ENCODE measurements at places on chromosomes 11 and 22.

DNA sequence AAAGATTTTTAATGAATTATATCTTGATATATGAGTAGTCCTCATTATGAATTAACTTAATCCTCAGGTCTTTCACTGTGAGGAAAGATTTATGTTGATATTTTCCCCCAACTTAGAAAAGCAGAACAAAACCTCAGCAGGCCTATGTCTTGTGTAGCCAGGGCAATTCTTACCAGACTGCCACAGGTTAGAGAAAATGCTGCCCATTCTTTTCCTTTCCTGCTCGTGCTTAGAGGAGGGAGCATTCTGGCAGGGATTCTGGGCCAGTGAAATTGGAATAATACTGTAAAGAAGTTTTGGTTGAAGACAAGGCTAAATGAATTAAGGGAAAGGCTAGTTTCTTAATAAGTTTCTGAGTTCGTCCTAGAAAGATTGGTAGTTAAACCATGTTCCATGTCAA, 56.6 kb downstream of the ZNRF3 start:
- DNase-seq: no peak

DNA sequence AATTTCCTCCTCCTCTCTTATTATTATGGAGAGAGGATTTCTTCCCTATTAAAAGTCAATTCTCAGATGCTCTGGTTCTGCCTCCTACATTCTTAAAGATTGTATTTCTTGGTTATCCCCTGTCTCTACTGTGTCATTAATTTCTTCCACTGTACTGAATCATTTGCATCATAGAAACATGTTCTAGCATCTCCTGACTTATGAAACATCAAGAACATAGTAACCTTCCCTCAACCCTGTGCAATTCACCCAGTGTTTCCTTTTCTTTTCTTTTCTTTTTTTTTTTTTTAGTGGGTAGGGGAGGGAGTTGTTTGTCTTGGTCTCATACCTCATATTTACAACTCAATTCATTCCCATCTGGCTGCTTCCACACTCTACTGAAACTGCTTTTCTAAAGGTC, 288.0 kb upstream of the PLET1 start:
- DNase-seq: no peak

DNA sequence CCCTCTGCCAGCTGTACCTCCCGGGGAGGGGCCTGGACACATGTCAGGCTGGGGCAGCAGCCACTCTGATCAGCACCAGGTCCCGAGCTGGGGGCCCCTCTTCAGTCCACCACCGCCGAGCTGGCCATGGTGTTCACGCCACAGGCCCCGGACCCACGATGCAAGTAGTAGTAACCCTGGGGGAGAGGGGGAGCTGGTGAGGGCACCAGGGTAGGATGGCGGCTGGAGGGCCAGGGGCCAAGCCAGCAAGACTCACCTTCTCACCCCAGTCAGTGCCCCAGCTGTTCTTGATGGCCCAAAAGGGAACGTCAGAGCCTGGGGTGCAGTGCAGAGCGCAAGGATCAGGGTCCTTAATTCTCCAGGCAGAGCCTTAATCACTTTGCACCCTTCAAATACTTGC, 4.6 kb downstream of the CTSF start:
- no peak for DNase-seq

GRCh38 chr22:43862074-43862881, at the start of gene SULT4A1:
TSS of gene SULT4A1 (minus strand) at chr22:43862513. CDS start at chr22:43862382, 131 bp downstream.
- DNase-seq: peak; percentile 17

GRCh38 chr11:72297828-72298227, 53.9 kb upstream of the PHOX2A start:
- DNase-seq: no peak

DNA sequence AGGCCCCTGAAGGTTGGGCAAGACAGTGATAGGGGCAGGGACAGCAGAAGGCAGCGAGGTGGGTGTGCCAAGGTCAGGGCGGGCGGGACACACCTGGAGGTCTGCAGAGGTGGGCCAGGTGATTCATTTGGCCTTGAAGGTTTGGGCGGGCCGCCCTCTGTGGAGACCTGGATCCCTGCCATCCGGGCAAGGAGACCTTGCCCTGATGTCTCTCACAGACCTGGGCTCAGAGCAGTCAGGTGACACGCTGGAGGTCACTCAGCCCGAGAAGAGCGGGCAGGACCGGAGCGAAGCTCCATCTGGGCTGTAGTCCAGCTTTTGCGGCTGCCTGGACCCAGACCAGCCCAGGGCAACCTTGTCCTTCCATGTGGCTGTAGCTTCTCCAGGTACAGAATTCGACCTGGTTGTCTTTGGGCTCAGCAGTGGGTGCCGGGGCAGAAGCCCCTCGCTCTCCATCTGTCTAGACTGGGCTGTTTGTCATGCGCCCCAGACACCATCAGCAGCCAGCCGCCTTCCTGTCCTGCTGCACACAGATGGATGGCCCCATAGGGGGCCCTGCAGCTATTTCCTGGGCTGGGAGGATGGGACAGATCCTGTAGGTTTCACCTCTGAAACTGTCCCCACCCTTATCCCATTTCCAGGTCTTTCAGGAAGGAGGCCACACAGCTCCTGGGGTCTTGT, 3.1 kb downstream of the MRGPRG start:
- no peak for DNase-seq

DNA sequence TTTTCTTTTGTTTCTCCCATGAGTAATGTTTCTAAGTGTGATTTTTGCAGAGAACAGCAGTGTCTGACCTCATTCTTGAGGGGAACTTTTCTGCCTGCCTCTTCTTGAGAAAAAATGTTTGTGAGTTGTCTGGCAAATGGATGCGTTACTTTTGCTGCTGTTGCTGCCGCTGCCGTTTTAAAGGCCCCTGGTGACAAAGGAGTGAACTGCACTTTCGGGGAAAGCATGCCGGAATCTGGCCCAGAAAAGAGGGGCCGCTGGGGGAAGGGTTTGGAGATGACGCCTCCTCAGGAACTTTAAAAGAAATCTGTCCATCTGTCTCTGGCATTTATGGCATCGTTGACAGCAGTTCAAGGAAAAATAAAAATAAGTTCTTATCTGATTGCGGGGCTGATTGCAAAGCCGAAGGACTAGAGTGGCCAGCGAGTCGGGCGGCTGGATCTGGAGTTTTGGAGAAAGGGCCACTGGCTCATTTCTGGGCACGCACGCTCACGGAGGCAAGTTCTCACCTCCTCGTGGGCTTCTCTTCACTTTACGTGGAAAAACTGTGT, 16.5 kb downstream of the ZBTB16 start:
- DNase-seq: peak; percentile 73

DNA sequence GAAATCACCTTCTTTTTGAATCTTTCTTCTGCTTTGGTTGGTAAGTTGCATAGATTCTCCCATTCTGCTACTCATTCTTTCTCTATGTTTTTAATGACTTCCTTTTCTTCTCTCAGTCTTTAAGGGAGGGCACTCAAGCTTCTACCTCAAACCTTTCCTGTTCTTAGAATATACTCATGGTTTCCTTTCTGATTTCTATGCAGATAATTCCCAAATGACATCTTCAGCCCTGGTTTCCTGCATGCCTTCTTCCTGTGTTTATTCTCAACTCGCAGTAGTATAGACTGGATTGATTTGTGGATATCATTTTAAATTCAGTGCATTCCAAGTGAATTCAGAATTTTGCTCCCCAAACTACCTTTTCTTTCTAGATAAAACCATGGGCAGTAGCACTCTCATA, 803.6 kb downstream of the METTL15 start:
- DNase-seq: no peak
